Substantia nigra (tissue), 51 donors: ENCODE measurements at places on chromosomes 16 and 17.

GRCh38 chr17:82887255-82888164, 47.7 kb upstream of the ZNF750 start:
- no peak for DNase-seq

- no peak for DNase-seq
Measured at GRCh38 chr16:58883131-58883530, 149.0 kb upstream of the GOT2 start.

GRCh38 chr17:49928837-49929475, 40.0 kb upstream of the DLX4 start:
- DNase-seq = no peak

DNA sequence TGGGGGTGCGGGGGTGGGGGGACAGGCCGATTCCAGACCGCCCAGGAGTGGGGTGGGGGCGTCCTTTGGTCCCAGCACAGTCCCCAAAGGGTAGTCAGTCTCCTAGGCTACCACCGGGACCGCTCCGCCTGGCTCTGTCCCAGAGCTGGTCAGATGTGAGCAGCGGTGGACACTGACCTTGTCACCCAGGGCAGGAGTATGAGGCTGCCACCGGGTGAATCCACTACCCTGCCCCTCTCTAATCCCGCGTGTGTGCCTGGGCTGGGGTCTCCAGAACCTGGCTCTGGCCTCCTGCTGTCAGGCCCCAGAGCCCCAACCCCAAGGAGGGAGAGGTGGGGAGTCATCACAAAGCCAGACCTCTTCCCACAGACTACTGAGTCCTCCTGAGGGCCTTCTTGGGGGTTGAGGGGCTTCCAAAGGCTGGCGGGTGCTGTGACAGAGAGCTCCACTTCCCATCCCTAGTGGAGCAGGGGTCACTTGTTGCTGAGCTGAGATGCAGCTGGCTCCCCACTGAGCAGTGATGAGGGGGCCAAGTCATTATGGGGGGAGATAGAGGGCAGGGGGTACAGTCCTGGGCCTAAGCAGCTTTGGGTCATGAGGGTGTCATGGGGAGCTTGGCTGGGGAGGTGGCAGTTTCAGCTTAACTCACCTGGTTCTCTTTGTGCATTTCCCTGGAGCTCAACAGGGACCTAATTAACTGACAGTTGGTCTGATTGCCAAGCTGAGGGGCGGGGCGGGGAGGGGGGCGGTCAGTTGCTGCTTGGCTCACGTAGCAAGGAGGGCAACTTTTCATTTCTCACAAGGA, 1.2 kb downstream of the PPP1R1B start:
- no peak for DNase-seq

GRCh38 chr16:4093495-4094126, 22.6 kb downstream of the ADCY9 start:
- no peak for DNase-seq

DNA sequence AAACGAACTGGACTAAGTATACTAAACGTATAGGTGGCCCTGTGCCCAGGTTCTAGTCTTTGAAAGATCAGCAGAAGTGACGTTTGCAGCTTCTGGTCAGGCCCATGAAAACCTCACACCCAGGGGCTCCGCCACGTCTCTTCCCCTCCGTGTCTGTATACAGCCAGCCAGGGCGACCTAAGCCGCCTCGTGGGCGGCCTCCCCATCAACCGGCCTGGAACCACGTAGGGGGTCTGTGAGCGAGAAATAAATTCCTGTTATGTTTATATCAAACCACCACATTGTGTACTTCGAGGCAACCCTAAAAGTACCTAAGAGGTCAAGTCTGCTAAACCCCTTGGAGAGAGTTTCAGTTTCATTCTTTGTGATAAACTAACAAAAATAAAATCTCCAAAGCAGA, 6.8 kb downstream of the TK1 start:
- DNase-seq = no peak

- no peak for DNase-seq
Measured at GRCh38 chr16:12002447-12003006, 26.0 kb downstream of the SNX29 start.

GRCh38 chr16:26149364-26150190, 457.8 kb downstream of the HS3ST4 start:
- DNase-seq = no peak

DNA sequence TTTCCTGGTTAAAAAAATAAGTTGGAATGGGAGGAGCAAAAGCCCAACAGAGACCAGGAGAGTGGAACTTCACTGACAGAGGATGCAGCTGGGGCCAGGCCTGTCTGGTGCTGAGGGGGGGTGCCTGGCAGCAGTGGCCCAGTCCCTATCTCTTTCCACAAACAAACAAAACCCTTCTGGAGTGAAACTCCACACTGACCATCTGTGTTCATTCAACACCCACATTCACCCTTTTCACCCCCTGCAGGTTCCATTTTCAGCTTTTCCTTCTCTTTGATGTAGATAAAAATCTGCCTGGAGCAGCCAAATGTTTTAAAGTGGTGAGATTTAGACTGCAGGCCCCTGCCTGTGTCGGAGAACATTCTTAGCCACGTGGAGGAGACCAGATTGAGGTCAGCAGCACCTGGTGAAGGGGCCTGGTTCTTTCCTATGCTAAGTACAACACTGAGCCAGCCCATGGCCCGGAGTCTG, 161.4 kb upstream of the CDH11 start:
- no peak for DNase-seq

- DNase-seq = no peak
Measured at GRCh38 chr17:16052486-16052885, 52.9 kb downstream of the TTC19 start.

- no peak for DNase-seq
Measured at GRCh38 chr17:49249292-49249794, 18.8 kb upstream of the PHOSPHO1 start.

GRCh38 chr16:13333336-13333735, 431.9 kb downstream of the SHISA9 start:
- DNase-seq = no peak

DNA sequence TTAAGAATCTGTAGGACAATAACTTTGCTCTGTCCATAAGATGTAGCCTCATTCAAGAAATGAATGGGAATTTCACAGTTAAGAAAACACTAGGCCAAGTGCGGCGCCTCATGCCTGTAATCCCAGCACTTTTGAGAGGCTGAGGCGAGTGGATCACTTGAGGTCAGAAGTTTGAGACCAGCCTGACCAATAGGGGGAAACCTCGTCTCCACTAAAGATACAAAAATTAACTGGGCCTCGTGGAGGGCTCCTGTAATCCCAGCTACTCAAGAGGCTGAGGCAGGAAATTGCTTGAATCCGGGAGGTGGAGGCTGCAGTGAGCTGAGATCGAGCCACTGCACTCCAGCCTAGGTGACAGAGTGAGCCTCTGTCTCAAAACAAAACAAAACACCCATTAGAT, 19.9 kb upstream of the RSL1D1 start:
- DNase-seq = no peak

DNA sequence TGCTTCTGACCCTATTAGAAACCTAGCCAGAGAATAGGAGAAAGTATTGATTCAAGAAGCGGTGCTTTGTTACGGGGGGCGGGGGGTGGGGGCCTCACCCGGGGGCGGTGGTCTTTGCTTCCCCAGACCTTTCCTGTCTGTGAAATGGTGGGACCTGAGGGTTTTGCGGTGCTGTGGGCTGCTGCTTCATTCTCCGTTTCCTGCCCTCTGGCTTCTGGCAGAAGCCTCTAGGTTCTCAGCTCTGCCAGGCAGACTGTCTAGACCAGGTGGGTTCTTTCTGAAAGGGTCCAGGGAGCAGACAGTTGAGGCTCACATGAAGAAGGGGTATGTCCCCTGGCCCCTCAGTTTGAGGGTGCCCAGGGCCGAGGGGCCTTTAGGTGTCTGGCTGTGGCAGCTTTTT, 14.0 kb downstream of the GSE1 start:
- DNase-seq = no peak

GRCh38 chr17:53475002-53475401, 347.7 kb upstream of the KIF2B start:
- DNase-seq = no peak

DNA sequence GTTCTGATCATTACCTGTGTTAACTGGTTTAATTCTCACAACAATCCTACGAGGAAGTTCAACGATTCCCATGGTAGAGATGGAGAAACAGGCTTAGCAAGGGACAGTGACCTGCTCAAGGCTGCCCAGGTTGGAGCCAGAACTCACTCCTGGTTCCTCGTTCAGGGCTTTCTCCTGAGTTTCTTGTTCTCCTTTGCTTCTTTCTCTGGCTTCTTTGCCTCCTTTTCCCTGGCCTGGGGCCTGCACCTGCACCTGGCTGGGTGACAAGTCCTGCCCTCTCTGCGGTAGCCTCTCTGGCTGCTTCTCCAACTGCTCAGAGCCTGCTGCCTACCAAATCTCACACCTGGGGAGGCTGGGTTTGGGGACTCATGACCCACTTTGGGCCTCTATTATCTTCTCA, 2.8 kb downstream of the CCL22 start:
- no peak for DNase-seq

DNA sequence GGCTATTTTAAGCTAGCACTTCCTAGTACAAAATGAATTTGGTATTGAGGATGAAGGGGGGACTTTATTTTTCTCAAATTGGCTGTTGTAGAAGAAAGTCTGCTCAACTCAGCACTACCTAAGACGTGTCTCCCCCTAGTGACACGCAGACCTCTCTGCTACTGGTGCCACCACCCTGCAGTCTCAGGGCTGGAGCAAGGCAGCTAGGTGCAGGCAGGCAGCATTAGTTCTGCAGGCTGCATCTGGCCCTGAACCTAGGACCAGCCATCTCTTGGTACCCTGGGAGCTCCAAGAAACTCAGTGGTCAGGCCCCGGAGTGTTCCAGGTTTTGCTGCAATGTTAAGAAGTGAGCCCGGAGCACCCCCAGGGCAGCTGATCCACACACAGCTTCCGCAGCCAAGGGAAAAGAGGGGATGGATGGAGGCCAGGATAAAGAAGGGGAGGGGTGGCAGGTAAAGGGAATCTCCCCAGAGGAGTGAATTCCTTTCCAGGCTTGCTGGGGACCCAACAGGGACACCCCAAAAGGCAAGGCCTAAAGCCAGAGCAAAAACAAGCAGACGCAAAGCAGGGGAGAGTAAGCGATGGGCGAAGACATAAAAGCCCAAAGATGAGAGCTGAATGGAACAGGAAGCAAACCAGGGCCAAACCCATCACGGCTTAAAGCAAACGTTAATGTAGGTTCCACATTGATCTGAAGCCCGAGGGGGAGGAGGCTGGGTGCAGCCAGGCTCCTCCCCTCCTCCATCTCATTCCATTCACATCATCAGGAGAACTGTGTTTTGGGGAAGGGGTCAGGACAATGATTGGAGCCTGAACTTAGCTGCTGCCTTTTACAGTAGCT, 200.5 kb downstream of the ZFHX3 start:
- DNase-seq = no peak

DNA sequence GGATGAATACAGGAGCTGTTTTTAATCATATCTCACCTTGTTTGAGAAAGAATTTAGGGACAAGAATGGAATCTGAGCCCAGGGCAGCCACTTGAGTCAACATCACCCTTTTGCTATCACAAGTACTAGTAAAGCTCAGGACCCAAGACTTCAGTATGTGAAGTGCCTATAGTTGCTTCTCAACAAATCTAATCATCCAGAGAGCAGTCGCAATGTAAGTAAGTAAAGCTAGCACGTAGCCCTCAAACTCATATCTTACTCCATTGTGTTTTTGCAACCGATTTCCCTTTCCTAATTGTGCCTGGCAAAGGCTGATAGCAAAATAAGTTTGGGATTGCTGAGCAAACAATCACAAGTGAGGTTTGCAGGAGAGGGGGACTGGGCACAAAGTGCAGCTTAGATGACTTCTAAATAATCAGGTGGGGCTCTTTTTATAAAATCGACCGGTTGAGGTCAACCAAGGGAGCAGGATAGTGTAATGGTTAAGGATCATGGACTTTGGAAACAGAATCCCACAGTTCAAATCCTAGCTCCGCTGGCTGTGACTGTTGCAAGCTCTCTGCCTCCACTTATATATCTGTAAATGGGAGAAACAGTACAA, 13.0 kb downstream of the TOB1 start:
- no peak for DNase-seq
